WERI-Rb-1 (cell line): ENCODE measurements at places on chromosomes 5 and 9.

- no peak for DNase-seq
Measured at GRCh38 chr5:128974567-128974966, 9.3 kb downstream of the SLC27A6 start.

- no peak for DNase-seq
Measured at GRCh38 chr9:37798677-37799076, 1.9 kb upstream of the DCAF10 start.

DNA sequence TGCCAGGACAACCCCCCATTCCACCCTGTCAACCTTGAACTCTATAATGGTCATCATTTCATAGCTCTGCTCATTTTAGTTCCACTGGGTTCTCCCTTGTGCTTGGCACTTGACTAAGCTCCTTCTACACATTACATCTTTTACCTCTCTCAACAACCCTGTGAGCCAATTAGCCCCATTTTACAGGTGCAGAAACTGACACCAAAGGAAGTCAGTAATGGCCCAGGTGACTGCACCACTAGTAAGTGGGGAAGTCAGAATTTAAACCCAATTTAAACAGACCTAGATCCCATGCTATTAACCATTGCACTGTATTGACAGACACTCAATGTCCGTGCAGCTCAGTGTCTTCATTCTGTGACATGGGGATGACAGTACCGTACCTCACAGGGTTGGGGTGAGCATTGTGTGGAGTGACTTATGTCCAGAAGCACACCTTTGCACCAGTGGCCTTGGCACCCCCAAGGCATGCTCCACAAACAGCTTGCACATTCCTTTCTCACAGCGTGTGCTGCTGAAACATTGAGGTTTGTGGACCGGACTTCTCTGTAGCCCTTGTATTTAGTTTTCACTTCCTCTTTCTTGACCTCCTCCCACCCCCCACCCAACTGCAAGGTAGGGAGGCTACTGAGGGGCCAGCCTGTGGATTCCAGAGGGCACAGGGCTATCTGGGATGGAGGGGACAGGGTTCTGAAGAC, 23.1 kb downstream of the IRF1 start:
- DNase-seq, result no peak

GRCh38 chr5:107040907-107041306, 629.8 kb downstream of the EFNA5 start:
- DNase-seq, result no peak

DNA sequence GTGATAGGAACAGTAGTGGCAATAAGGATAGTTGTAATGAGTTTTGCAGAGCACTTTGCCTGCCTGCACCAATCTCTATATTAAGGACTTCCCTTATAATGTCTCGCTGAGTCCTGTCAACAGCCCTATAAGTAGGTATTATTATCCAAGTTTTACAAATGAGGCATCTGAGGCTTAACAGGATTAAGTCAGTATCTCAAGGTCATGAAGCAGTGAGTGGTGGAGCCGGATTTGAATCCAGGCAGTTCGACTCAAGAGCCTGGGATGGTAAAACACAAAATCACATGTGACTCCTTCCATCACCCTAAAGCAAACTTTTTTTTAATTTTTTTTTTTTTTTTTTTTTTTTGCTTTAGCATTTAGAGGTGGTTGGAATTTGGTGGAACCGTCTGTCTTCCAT, 59.0 kb upstream of the RARS1 start:
- DNase-seq, result peak; percentile 76

DNA sequence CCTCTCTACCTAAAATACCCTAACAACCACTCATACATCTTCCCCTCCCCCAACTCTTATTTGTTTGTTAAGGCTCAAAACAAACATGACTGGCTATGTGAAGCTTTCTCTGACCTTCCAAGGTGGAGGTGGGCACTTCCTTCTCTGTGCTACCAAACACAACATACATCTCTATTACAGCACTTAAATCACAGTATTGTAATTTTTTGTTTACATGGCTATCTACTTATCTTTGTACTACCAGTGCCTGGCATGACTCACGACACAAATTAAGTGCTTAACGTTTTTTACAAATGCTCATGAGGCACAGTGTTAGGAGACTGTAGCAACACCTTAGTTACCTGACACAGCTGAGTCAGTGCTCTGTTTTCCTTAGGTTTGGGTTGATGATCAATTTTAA, 18.6 kb downstream of the HOMER1 start:
- DNase-seq, result no peak

- DNase-seq, result no peak
Measured at GRCh38 chr5:111075520-111075919, 4.0 kb downstream of the TSLP start.

GRCh38 chr9:104075801-104076753, 18.0 kb upstream of the SMC2 start:
- no peak for DNase-seq

DNA sequence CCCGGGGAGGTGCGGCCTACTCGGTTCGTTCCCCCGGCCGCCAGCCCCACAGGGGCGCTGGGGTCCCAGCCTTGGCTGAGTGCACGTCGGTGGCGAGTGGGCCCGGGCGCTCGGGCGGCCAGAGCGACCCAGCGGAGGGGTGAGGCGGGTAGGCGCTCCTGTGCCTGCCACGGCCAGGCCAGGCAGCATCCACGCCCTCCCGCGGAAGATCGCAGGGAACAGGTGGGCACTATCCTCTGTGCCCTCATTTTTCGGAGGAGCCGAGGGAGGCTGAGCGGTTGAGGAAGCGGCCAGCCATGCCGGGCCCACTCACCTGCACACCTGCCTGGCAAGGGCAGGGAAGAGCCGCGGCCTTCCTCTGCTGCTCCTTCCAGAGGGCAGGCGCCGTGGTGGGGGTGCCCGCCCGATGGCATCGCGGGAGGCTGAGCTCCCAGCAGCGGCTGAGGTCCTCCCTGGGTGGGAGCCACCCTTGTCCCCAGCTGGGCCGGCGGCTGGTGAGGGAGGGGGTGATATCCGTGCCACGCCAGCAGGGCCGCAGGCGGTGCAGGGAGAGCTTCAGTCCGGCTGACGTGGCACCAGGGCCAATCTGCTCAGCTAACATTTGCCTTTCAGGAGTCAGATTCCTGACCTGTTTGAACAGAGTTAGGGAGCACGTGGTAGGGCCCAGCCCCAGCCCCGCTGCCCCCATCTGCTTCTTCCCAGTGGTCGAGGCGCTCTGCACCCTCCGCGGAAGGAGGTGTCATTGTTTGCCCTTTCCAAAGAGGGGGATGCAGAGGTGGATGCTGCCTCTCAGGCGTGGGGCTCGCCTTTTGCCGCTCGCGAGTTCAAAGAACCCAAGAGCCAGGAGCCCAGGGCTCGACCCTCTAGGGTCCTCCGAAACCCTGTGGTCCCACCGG, 1.6 kb upstream of the SEC16A start:
- no peak for DNase-seq

GRCh38 chr5:80960531-80961375, 590 bp downstream of the RASGRF2 start:
- peak; percentile 51 for DNase-seq

- no peak for DNase-seq
Measured at GRCh38 chr5:142408981-142409481, 84.2 kb upstream of the SPRY4 start.

- no peak for DNase-seq
Measured at GRCh38 chr9:100071271-100071670, 27.5 kb downstream of the ERP44 start.

- no peak for DNase-seq
Measured at GRCh38 chr5:33649549-33650482, 209.1 kb downstream of the TARS1 start.

DNA sequence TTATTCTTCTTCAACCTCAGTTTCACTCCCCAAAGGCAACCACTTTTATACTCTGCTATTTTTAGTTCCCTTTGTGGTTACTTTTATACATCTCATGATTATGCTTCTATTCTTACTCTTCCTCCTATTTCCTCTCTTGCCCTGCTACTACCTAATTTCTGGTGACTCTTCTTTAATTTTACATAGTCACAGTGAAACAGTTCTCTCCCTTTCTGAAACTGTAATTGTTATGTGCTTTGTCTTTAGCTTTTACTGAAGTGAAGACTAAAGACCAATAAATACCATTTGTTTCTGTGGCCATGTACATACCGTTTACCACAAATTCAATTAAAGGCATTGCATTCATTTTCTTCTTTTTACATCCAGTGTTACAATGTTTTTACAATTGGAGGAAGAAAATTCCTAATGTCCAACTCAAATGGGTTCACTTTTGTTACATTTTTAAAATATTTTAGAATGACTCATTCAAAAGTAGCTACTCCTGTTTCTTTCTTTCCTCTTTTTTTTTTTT, 410.6 kb downstream of the PSAT1 start:
- DNase-seq, result no peak
